ENCODE measurements at places on chromosomes 1 and 21. TPM values are rescaled to one million over a fixed set of nuclear protein-coding genes. Genes with fewer than 3 reads are reported as not detected.

The RIMKLA gene
- under 0.01 TPM for total RNA-seq

The SMG7 gene
- 15.4 TPM for total RNA-seq

The LSM10 gene
- 3.7 TPM for total RNA-seq

The NADK gene
- total RNA-seq: 51.7 TPM

The PERM1 gene
- 2.3 TPM for total RNA-seq

DNA sequence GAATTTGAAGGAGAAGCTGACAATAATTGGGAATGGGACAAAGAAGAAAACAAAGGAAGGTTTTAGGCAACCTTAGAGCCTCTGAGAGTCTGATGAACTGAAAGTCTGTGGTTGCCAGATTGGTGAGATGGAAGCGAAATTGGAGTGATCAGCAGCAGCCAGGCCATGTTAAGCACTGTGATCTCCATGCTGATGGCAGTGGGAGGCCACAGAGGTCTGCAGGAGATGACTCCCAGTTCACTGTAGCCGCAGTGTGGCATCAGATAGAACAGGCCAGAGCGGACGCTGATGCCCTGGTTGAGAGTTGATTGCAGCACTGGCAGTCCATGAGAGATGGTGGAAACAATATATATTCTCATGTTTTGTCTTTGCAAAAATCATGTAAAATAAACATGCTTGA lies 137.4 kb upstream of the L1TD1 start:
- no peak overlapping the region for H3K27ac ChIP-seq
- H3K27me3 ChIP-seq: no peaks in the 10 kb centered on the region
- H3K4me1 ChIP-seq: no peaks in the 10 kb centered on the region
- no peaks in the 10 kb centered on the region for H3K36me3 ChIP-seq
- DNase-seq: no peak

DNA sequence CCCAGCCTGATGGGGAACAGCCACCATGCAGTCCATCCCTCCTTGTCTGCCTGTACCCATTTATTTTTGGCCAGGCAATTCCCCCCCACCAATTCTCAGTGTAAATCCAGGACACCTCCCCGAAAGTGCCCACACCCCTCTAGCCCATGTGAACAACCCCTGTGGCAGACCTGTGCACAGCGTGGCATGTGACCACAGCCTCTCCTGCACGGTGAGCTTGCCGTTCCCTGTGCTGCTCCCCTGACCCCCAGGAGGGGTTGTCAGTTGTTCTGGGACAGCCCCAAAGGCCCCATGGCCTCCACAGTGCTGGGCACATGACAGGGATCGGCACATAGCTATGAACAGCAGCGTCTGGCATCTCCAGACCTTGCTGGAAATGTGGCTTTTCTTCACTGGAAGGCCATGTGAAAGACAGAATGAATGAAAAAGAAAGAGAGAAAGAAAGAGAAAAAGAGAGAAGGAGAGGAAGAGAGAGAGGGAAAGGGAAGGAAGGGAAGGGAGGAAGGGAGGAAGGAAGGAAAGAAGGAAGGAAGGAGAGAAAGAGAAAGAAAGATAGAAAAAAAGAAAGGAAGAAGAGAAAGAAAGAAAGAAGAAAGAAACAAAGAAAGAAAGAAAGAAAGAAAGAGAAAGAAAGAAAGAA lies 3.9 kb downstream of the CAPN9 start:
- no peak overlapping the region for H3K27ac ChIP-seq
- no peaks in the 10 kb centered on the region for H3K4me1 ChIP-seq
- H3K4me3 ChIP-seq: no peak overlapping the region
- H3K27me3 ChIP-seq: no peaks in the 10 kb centered on the region
- DNase-seq: no peak

DNA sequence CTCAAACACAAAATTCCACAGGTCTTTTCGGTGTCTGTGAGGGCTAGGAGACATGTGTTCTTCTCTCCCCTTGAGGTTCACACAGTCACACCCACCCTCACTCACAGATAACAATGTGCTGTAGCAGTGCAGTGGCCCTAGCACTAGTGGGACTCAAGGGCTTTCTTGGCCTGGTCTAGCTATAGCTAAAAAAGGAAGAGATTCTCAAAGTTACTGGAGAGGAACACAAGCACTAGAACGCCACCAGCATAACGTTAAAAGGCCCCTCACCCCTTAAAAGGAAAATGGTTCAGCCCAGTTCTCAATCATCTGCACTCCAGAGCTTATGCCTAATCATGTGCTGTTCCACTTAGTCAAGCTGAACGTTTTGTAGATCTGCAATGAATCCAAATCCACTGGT lies 39.5 kb downstream of the RGS8 start:
- DNase-seq: no peak
- no peak overlapping the region for H3K27ac ChIP-seq
- H3K4me3 ChIP-seq: no peak overlapping the region

DNA sequence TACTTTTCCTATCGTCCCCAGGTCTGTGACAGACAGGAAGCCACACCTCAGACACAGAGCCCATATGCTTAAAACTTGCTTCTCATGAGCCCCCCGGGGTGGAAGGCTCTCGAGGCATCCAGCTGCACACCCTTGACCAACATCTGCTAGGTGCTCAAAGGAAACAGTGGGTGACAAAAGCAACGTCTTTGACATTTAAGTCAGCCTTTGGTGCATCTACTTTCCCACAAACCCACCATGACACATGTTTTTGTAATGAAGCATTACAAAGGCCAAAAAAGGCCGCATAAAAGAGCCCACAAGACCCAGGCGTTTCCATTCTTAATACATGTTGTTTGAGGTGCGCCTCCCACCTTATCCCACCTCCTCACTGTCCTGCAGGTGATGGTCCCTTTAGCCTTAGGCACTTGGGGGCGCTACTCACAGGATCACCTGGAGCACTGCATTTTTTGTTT lies 11.8 kb upstream of the FASLG start:
- no peak overlapping the region for H3K4me3 ChIP-seq
- H3K27ac ChIP-seq: no peak overlapping the region
- H3K4me1 ChIP-seq: no peaks in the 10 kb centered on the region
- H3K36me3 ChIP-seq: no peaks in the 10 kb centered on the region

DNA sequence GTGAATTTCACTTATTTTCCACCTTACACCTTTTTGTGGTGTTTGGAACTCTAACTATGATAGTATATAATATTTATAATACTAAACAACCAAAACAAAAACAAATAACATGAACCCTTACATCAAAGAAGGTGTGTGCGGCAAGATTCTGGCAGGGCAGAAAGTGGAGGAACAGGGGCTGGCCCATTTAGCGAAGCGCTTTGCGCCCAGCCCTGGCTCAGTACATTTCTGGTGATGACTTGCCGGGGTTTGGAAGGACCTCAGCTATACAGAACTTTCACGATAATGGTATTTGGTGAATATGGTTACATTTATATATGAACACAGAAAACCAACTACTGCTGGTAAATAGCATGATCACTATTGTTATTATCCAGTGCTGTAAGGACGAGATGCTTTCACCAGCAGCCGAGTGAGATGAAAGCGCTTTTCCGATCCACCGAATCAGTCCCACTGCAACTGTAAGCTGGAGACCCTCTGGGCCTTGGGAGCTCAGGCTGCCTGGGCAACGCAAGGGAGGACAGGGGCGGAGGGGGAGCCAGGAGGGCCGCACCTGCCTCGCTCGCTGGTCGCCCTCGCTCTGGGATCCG lies 63.9 kb downstream of the CD247 start:
- H3K4me3 ChIP-seq: peak overlapping the region; percentile 70
- no peaks in the 10 kb centered on the region for H3K36me3 ChIP-seq
- H3K4me1 ChIP-seq: no peaks in the 10 kb centered on the region

GRCh38 chr21:31310750-31311149 lies 33.3 kb downstream of the TIAM1 start:
- H3K27me3 ChIP-seq: no peaks in the 10 kb centered on the region
- H3K27ac ChIP-seq: no peak overlapping the region
- H3K4me3 ChIP-seq: no peak overlapping the region
- H3K36me3 ChIP-seq: no peaks in the 10 kb centered on the region
- no peaks in the 10 kb centered on the region for H3K4me1 ChIP-seq
- DNase-seq: no peak
